ENCODE measurements at places on chromosomes 1 and 21. TPM values are rescaled to one million over a fixed set of nuclear protein-coding genes. Genes with fewer than 3 reads are reported as not detected.

GRCh38 chr1:176068901-176069300, 138.2 kb downstream of the COP1 start:
- no peak for DNase-seq

GUCA2A gene
- total RNA-seq: not detected

FAM177B gene
- total RNA-seq: 1.4 TPM

LAPTM5 gene
- 0.17 TPM for total RNA-seq

GRCh38 chr1:214582289-214582891, 20.6 kb upstream of the CENPF start:
- DNase-seq: no peak

DNA sequence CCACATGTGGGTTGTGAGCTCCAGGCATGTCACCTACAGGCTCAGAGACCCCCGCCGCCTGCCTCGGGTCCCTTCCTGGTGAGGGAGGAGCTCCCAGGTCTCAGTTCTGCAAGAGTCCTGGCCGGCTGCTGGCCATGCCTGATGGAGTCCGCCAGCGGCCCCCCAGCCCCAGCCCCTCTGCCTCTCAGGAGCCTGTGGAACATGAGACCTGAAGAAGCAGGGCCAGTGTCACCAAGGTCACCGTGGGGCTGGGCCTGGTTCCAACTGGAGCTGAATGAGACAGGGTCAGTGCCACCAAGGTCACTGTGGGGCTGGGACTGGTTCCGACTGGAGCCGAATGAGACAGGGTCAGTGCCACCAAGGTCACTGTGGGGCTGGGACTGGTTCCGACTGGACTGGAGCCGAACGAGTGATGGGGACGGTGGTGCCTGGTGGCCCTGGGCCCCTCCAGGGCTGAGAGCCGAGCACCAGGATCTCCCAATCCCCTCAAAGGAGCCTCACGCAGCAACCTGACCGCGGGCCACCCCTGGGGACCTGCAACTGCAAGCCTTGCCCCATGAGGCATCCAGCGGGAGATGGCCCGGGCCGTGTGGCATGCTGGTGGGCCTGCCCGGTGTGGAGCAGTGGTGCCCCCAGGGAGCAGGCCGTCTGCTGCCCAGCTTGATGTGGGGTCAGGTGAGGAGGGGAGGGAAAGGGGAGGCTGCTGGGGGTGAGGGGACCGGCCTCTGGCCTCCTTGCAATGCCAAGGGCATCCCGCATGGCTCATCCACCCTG, 14.5 kb upstream of the PTTG1IP start:
- DNase-seq: no peak
